ENCODE measurements at places on chromosomes 6 and 20.

DNA sequence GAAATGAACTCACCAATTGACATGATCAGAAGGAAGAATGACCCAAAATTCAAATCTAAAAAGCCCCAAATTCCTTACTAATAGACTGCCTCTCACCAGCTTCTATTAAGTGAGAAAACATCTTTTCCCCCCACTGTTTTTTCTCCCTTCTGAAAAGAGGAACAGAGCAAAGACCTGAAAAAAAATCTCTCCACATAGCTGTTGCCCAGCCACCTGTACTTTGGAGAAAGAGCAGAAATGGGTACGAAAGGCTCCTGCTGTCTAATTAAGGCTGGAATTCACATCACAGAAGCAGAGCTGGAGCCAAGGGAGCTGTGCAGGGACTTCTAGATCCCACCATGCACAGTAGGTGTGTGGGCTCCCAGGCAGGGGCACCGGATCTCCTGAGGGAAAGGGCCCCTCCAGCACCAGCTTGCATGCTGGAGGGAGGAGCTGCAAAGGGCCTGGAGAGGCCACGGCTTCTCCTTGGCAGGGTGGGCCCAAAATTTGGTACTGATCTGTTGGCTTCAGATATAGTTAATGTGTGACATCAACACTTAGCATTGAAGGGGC, 73.2 kb upstream of the DUSP22 start:
- DNase-seq, result no peak

DNA sequence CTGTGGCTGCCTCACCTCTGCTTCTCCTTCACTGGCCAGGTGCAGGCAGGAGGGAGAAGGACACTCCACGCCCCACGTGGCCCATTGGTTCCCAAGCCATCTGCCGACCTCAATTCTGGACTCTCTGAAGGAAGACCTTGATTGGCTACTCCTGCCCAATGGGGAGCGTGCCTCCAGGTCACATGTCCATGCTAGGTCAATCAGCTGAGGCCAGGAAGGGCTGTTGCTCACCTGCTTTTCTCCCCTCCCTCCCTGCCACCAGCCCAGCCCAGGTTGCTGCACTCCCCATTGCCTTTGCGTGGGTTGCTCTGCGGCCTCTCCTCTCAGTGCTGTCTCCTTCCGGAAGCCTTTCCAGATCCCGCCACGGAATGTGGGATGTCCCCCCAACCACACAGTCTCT, 21.9 kb upstream of the CDH4 start:
- no peak for DNase-seq

DNA sequence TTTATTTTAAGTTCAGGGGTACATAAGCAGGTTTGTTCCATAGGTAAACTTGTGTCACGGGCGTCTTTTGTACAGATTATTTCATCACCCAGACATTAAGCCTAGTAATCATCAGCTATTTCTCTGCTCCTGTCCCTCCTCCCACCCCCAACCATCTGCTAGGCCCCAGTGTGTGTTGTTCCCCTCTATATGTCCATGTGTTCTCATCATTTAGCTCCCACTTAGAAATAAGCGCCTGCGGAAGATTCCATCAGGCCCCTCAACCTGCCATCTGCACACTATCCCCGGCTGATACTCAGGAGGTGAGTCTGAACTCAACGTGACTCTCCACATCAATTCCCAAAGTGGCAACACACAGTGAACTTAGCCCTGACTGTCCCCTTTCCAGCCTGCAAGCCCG, 228.0 kb upstream of the SYNDIG1 start:
- DNase-seq, result no peak

DNA sequence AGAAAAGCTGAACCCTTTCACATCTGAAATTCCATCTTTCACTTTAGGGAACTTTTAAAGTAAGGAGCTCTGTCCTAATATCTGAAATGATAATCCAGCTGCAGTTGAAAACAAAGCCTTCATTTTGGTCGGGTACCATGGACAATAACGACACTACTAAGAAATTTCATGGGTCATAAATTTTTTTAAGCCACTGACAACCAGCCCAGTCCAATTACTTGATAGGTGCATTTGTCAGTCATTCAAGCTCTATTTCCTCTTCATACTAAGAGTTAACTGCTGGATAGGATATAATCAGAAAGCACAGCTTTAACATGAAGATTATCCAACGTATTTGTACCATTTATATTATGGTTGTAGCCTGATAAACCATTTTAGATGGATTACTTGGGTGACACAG, 52.5 kb downstream of the MMUT start:
- DNase-seq, result no peak

DNA sequence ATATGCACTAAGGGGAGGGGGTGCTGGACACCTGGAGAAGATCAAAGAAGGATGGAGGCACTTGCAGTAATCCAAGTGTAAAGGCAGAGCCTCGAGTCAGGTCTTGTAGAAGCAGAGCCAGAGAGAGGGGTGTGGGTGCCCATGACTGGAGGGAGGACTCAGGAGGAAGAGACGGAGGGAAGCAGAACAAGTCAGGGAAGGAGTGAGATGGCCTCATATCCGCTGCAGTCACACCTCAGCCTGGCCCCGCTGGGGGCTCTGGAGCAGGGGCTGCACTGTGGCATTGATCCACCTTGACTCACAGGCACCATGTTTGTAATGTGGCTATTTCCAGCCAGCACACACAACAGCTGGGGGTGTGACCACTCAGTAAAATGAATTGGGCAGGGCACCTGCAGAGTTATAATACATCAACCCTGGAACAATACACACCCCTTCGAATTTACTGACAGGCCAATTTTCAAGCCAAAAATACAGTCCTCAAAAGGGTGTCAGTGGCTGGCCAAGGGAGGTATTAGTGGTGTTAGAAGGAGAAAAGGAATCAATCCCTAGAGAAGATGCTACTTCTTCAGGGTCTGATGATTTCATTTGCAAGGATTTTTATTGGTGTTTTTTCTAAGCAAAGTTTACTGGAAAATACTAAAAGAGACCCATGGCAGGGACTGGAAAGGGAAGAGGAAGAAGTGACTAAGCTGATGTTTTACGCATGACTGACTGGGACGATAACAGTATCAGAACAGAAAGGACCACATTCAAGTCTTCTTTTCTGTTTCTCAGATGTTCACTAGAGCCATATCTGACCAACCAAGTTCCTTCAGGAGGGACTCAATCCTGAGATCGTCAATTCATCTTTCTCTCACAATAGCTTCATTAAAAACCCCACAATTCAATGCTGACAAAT, 18.9 kb upstream of the NXT1 start:
- DNase-seq, result no peak

GRCh38 chr6:145866456-145867396, 52.1 kb upstream of the FBXO30 start:
- DNase-seq, result no peak
